Hematopoietic multipotent progenitor cell treated with erythropoietin and hydrocortisone succinate and interleukin-3 and kit ligand, for 4 days (in vitro differentiated cells): ENCODE measurements at places on chromosomes 2 and 18.
A peak's percentile ranks its signal among the peaks of the same experiment; 100 is the strongest.

DNA sequence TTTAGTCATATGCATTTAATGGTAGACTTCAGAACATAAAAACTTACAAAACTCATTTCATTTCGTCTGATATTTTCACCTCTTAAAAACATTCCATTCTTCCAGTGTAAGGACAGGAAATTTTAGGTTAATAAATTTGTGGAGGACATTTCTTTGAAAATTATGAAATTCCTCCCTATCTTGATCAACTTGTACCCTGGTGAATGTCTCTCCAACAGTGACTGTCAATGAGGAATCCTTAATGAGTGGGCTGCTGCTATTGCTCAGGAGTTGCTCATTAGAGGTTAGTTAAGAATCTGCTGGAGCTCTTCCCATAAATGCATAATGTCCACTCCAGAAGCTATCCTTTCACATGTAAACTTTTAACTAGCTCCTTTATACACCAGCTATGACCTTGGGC, 69.1 kb downstream of the LRP1B start:
- no peak for DNase-seq

- peak; percentile 89 for DNase-seq
Measured at GRCh38 chr2:113138428-113139322, 11.3 kb downstream of the IL1RN start.

- no peak for DNase-seq
Measured at GRCh38 chr2:20976527-20976926, 67.3 kb downstream of the APOB start.

GRCh38 chr2:108407864-108408729, 30.3 kb downstream of the SULT1C4 start:
- no peak for DNase-seq

DNA sequence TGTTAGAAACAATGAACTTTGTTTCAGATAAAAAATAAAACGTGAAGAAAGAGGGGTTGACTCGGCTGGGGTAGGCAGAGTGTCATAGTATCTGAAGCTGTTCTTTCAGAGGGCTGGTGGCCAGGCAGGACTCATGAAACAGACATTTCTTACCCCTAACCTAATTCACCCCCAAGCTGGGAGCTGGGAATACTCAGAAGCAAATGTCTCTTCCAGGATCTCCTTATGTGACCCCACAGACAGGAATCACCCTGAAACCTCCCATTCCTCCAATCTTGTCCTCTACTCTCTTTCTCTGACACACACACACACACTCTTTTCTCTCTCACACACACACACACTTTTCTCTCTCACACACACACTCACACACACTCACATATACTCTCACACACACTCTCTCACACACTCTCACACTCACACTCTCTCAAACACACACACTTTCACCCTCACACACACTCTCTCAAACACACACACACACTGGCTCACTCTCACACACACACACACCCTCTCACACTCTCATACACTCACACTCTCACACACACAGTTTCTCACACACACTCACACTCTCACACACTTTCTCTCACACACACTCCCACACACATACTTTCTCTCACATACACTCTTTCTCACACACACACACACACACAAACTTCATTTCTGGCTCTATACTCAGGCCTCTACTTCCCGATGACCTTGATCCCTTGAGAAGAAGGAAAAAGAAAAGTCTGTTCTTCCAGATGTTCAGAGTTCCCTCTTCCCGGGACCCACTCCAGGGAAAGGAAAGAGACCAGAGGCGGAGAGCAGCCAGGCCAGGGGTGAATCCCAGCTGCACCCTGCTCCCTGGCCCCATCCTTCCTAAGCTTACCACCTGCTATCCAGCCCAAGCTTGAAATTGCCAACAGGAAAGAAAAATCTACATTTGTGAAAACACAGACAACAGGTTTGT, 167.7 kb downstream of the TXNL1 start:
- DNase-seq = no peak

- DNase-seq = no peak
Measured at GRCh38 chr2:233847248-233847898, 7.0 kb downstream of the HJURP start.

- DNase-seq = peak; percentile 85
Measured at GRCh38 chr2:201118961-201119854, 3.2 kb downstream of the CFLAR start.

DNA sequence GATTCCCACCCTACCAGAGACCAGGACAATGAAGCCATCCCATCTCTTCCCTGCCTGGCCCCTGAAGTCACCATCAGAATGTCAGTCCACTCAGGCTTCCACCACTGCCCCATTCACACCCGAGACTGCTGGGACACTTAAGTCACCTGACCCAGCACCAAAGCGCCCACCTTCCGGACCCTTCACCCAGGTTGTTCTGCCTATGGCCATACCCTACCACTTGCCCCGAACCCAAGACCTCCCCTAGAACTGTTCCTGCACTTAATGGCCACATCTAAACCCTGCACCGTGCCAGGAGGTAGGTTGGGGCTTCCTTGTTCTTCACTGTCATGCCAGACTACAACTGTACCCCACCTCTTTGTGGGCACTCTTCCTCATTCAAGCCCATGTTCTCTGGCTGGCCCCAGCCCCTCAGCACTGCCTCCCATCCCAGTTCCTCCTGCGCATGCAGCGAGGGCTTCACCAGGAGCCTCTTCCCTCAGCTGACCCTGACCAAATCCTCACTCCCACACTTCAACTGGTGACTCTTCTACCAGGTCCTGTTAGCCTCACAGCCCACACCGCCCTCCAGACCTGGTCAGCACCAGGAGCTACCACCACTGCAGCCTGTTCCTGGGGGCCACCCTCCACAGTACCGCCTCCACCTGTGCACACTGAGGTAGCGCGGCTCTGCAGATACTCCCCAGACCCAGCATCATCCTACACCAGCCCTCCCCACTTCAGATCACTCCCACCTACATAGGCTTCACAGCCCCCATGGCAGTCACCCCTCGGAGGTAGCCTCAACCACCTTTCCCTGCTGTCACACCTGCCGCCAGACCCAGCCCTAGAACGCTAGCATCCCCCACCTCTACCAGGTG, 8.3 kb upstream of the ADRA2B start:
- DNase-seq = no peak

DNA sequence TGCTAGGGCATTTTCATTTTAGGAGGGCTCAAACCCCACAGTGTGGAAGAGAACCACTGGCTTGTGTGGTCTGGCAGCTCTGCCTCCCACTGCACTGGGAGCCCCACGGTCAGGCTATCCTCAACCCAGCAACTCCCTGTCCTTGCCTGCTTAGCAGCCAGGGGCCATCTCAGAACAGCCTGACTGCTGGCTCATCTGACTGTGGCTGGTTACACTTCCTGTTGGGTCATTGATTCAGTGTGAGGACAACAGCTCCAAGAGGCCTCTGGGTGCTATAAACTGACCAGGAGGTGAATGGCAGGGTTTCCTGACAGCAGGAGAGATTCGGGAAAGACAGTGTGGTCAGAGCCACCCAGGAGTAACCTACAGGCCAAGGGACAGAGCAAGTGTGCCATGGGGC, 40.1 kb downstream of the AMER3 start:
- DNase-seq = no peak

DNA sequence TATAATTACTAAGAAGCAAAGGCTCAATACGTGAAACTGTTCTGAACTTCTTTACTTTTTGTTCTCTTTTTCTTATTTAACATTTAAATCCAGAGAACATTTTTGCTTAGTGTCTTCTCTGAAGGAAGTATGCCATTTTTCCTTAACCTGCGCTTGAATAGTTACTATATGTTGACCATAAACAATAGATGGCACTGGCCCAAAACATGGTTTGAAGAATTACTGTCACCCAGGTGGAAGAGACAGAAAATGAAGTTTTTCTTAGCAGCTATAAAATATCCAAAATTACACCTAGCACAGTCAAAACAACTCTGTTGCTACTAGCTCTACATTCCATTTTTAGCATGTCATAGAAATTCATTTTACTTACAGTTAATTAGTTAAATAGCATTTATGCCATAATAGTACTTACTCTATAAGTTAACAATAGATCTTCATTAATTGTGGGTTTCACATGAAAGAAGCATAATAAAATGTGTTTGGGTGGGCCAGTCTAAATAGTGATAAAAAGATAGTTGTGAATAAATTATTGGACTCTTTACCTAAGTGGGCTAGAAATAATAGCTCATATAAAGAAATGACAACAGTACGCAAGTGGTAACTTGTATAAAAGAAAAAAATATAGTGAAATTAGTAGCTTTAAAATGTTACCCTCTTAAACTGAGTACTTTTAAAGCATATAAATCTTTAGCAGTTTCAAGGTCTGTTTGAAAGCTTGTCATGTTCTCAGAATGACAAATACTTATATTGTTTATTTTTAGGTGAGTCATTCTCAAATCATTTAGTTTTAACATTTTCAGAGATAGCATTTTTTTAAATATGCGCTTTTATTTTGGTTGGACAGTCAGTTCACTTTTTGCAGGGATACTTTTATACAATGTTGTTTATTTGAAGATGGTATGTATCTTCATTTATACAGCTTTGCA, 3.7 kb downstream of the ETAA1 start:
- no peak for DNase-seq
